ENCODE measurements at places on chromosomes 6 and 20.

DNA sequence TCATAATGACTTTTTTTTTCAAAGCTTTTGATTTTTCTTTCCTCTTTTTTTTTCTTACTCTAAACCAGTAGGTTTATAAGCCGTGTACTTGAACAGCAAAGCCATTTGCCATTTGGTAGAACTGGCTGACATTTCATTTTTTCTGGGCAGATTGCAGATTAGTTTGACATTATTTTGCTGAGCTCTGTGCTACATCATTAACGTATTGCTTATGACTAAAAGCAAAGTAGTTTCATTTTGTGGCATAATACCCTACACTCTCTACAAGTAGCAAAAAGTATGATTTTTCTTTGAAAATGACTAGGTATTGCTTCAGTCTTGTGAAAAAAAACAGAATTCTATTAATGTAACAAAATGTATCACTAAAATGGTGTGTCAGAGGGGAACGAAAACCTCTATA, 141.3 kb downstream of the GRIK2 start:
- no peak for DNase-seq

DNA sequence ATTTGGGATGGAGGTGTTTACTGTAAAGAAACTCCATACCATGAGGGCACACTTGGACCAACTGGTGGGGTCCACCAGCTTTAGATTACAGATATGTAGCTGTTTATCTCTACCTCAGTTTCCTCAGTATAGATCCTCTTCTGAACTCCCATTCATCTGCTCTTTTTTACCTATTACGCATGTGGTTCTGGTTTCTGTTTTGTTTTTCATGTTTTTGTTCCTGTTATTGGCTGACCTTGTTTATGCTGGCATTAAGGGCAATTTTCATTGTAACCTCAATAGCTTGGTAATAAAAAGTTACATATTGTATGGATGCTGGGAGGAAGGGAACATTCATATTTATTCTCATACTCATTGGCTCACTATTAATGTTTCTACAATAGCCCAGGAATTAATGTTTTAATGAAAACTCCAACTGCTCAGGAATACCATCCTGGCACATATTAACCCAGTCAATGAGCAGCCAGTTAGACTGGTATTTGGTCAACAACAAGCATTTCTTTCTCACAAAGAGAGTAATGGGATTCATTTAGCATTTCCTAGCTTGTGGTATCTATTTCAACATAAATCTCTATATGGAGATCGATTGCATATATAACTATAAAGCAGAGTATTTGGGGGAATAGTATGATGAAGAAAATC, 83.8 kb upstream of the FAM184A start:
- no peak for DNase-seq

DNA sequence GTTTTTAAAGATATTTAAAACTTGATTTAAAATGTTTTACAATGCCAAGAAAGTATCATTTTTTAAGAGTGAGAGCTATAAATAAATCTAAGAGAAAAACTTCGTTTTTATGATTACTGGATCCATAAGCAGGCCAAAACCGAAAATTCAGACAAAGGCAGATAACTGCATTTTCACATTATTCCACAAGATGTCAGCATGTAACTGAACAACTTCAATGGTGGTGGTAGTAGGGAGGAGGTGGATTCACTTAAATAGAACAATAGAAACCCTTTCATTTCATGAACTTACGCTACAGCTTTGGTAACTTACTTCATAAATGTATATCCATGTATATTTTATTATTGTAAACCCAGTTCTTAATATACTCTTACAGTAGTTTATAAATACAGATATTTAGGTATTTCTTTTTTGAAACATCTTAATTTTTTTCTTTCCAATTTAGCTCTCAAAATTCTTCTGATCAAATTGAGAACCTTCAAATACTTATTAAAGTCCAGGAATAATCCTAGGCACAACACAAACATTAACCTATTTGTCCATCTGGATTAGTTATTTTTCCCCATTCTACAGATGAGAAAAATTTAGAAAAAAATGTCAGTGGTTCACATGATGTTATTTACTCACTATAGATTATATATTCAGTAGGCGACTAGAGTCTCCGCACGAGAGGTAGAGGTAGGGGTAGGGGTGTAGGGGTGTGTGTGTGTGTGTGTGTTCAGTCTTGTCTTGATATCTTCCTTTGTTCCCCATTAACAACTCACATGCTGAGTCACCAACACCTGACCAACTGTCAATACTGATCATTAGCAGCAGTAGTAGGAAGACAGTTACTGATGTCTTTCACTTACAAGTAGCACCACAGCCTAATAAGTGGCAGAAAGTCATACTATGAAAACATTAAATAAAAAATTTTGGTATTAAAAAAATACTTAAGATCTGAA, 111.5 kb downstream of the ARHGAP18 start:
- DNase-seq: peak; percentile 65

DNA sequence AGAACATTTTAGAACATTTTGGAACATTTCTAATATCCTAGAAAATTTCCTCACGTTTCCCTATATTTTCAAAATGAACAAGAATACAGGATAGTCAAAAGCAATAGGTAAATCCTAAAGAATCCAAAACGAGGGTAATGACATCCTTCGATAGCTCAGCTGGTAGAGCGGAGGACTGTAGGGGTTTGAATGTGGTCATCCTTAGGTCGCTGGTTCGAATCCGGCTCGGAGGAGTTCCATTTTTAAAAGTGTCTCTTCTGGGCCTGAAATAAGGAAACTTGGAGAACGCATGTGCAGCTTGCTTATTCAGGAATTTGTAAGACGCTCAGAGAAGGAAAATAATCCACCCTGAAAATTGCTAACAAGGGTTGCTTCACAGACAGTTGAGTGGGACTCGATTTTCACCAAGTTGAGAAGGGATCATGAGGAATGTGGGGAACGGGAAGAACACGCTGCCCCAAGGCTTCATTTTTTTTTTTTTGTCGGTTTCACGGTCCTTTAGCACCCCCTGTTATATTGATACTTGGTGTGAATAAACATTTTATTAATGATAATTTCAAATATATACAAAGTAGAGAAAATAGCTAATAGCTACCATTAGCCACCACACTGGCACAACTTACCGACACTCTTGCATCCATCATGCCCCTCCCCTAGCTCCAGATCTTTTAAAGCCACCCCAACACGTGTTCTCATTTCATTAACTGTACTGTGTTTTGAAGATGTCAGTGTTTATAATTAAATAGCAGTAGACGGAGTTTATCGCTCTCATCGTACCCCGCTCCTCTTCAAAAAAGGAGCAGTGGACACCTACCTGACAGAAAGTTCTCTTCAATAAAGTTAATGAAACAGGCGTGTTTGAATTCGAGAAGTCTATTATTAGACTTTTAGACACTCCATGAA, 1.8 kb upstream of the ABT1 start:
- DNase-seq: peak; percentile 74

DNA sequence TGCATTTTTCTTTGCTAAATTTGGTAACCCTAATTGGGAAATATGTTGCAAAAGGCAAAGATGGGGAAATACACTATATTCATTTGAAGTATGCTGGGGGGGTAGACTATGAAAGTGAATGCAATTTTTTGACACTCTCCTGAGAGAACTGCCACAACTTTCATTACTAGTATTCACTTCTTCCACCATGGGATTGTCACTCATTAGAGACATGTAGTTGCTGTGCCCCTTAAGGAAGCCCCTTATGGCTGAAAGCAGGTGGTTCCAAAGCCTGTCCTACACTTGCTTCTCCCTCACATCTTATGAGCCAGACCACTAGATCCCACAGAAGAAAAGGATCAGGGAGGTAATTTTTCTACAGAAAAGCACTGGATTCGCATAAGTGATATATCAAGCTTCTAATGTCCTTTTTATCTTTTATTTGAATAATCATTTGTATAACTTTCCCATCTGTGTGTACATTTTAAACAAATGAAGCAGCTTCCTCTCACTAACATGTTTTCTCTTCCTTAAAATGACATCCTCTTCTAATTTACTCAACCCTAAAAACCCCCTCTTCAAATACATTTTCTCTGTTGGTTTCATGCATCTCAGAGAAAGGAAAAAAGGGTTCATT, 83.8 kb downstream of the GCLC start:
- no peak for DNase-seq

DNA sequence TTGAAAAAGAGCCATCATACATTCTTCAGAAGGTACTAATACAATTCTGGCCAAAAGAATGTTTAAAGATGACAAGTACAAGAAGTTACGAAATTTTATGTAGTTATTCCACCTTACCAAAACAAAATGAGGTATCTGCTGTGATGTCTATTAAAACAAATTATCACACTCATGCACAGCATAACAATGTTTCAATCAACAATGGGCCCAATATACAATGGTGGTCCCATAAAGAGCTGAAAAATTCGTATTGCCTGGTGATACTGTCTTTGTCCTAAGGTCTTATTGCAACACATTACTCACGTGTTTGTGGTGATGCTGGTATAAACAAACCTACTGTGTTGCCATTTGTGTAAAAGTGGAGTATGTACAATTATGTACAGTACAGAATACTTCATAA, 3.6 kb upstream of the NUP153 start:
- no peak for DNase-seq

GRCh38 chr6:151240791-151241642, 1.2 kb downstream of the AKAP12 start:
- no peak for DNase-seq

GRCh38 chr20:16317445-16318362, 255.5 kb downstream of the KIF16B start:
- DNase-seq: no peak

DNA sequence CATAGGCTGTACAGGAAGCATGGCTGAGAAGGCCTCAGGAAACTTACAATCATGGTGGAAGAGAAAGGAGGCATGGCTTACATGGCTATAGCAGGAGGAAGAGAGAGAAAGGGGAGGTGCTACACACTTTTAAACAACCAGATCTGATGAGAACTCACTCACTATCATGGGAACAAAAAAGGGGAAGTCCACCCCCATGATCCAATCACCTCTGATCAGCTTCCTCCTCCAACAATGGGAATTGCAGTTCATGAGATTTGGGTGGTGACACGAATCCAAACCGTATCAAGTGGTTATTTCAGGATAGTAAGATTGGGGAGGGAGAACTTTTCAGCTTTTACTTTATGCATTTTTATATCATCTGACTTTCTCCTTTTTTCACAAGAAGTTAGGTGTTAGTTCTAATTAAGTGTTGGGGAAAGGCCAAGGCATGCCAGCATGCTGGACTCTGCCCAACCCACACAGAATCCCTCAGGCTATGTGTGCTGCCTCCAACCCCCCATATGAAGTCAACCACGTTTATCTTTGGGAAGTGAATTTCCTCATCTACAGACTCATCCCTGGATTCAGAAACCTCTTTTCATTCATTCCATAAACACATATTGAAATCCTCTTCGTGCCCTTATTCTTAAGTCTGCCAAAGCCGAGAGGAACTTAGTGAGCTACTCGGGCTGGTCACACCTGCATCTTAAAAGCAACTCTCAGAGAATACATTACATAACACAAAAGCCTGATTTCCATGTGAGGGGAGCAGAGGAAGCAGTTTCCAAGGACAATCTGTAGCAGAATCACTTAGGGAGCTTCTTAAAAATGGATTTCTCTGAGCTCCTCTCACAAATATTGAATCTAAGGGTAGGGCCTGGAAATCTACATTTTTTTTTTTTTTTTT, 16.7 kb upstream of the CLIC5 start:
- no peak for DNase-seq

DNA sequence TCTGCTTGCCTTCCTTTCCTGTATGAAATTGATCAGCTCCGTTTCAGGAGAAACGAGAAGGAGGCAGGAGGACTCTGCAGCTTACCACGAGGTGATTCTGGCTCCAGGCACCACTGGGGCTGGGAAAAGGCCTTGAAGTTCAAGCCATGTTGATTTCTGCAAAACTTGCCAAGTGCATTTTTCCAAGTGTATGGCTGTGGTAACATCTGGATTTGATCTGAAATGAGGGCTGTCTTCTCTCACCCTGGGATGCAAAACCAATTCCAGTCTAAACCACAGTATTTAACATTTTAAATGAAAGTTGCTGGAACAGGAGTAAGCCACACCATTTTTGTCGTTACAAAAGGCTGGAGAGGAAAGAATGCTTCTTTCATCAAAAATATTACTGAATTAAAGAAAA, 36.1 kb upstream of the FAM210B start:
- DNase-seq: no peak

DNA sequence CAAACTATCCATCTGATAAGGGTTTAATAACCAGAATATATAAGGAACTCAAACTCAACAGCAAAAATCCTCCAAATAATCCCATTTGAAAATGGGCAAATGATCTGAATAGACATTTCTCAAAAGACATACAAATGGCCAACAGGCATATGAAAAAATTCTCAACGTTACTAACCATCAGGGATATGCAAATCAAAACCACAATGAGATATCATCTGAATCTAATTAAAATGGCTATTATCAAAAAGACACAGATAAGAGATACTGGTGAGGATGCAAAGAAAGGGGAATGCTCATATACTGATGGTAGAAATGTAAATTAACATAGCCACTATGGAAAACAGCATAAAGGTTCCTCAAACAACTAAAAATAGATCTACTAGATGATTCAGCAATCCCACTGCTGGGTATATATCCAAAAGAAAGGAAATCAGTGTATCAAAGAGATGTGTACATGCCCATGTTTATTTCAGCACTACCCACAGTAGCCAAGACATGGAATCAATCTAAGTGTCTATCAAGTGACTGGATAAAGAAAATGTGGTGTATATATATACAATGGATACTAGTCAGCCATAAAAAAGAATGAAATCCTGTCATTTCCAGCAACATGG, 6.1 kb upstream of the BRD2 start:
- DNase-seq: no peak

- no peak for DNase-seq
Observed at GRCh38 chr20:50389438-50389807, 120.8 kb upstream of the PTPN1 start.

DNA sequence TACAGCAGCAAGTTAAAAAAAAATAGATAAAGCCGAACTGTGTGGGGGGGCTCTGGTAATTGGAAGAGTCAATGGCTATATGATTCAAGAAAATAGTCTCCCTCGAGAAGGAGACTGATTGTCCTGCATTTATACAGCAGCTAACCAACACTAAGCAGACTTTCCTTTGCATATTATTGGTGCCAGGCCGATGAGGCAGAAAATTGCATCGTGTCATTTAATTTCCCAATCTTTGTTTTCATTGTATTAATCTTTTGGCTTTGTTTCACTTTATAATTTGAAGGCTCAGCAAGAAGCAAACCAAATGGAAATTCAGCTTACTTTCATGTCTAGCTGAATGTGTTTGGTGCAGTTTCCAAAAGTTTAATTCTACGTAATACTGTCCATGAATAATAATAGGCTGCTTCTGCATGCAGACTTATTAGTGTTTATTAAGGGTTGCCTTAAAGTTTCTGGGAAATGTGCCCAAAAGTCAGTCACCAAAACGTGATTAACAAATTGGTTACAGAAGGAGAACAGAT, 258.5 kb downstream of the HACE1 start:
- DNase-seq: no peak

DNA sequence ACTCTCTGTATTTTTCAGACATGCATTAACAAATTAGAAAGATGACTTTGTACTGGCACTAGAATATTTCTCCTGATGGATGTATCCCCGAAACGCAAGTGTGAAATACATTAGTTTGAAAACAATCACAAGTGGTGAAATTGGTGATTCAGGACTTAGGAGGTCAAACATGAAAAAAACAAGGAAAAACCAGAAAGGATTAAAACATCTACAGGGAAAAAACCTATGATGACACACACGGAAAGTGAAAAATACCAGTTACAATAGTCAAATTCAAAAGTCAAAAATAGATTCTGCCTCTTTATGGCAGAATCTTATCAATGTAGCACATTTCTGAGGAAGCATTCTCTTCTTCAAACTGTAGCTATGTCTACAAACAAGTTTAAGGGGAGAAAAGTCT, 129.0 kb upstream of the SGK1 start:
- no peak for DNase-seq

Measured in NCI-H460 (cell line).